ENCODE measurements at places on chromosomes 1 and 21. TPM values are rescaled to one million over a fixed set of nuclear protein-coding genes. Genes with fewer than 3 reads are reported as not detected.

Gene CTXND2
- not detected for total RNA-seq

Gene BRINP2
- 5.3 TPM for total RNA-seq

DNA sequence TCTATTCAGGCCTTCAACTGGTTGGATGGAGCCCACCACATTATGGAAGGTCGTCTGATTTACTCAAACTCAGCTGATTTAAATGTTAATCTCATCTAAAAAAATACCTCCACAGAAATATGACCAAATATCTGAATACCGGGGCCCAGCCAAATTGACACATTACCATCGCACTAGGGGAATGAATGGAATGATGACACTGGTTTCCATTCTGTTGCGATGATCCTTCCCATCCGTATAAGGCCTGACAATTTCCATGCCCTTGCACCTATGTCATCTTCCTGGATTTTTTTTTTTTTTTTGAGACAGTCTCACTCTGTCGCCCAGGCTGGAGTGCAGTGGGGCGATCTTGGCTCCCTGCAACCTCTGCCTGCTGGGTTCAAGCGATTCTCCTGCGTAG, 397.5 kb downstream of the KIF26B start:
- DNase-seq = no peak

GRCh38 chr1:109404838-109405237, 7.1 kb upstream of the SORT1 start:
- DNase-seq = no peak

- peak; percentile 67 for DNase-seq
Observed at GRCh38 chr1:11842154-11843041, 5.2 kb downstream of the NPPA start.

DNA sequence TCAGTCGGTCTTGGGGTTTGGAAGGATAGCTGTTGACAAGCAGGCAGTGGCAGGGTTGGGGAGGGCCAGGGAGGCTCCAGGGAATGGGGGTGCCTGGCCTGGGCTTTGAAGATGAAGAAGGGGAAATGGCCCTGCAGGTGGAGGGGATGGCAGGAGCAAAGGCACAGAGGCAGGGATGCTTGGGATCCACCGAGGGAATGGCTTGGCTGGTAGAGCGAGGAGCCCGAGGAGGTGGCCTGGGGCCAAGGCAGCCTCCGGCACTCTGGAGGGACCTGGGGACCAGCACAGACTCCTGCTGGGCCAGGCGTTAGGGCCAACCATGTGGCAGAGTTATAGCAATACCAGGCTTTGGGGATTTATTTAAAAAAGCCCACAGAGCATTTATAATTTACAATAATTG, 62.9 kb upstream of the EDN2 start:
- no peak for DNase-seq

GRCh38 chr1:110672001-110672752, 2.6 kb downstream of the KCNA3 start:
- no peak for DNase-seq

DNA sequence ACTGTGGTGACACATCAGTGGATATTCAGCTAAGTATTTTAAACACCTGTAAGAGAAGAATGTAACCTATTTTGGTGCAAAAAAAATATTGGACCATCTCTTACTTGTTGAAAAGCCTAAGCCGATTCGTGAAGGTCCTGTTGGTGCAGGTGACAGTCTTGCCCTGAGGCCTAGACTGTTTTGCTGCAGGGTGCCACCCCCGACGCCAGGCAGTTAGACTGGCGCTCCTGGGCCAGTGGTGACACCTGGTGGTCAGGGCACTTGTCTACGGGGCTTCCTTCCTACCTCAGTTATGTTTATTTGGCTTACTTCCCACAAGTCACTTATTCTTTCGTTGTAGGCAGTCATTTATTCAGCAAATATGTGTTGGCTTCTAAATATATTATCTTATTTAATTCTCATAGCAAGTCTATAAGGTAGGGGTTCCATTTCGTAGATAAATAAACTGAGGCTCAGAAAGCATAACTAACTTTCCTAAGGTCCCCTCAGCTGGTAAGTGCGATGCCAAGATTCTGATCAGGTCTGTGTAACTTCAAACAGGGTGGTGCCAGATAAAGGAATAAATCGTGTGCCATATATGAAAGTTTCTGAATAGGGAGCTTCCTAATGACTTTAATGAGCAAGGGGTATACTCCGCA, 1.9 kb downstream of the EEIG2 start:
- DNase-seq = peak; percentile 40

- DNase-seq = no peak
Observed at GRCh38 chr1:160346958-160347357, 3.8 kb downstream of the NCSTN start.

DNA sequence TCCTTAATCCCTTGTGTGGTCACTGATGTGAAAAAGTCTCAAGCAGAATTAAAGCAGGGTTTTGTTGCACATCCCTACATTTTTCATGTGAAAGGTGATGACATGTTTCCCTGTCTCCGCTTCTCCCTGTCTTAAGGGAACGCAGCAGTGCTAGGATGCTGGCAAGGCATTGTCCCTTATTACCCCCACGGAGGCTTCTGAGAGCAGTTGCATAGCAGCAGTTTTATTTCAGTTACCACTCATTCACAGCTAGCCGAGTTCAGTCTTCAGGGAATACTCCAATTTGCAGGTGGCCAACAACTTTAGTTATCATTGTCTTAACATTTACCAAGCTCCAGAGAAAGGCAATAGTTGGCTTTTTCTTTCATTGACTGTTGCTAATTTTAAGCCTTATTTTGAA, 89.1 kb downstream of the CLEC20A start:
- DNase-seq = no peak

GRCh38 chr1:156406251-156406650, 37.2 kb downstream of the RHBG start:
- DNase-seq = no peak

DNA sequence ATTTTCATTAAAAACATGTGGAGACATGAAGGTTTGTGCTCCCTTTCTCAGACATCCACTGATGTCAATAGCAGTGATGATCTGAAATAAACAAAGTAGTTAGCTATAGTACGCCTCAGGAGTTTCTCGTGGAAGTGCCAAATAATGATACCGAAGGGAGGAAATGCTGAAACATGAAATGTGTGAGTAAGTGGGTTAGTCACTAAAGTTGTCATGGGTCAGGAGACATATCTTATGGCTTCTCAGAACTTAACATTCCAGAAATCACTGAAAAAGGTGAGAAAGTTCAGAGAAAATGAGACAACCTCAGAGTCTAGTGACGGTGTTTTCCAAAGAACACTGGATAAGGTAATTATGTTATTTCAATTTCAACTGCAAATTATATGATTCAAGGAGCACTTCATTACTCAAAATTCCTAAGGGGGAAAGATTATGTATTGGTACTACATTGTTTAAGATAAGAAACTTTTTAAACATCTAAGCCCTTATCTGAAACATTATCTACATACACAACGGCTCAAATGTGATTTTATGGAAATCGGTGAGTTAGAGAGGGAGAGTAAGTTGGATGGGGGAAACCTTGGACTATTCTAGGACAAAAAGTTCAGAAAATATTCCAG, 20.6 kb downstream of the NIBAN1 start:
- peak; percentile 24 for DNase-seq

- no peak for DNase-seq
Observed at GRCh38 chr21:40140675-40141074, 273.4 kb downstream of the PCP4 start.

DNA sequence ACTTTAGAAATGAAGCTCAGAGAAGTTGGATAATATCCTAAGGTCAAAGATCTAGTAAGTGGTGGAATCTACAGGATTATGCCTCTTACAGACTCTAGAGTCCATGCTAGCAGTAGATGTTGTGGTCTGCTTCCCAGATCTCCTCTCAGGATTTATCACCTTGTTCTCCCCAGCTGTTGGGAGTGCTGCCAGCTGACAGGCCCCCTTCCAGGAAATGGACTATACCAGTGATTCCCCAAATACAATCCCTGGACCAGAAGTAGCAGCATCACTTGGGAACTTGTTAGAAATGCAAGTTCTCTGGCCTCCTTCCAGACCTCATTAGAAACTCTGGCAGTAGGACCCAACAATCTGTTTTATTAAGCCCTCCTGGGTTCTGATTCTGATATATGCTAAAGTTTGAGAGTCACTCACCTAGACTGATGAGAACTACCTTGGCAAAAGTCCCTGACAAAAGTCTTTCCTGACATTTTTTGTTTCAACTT, 24.5 kb upstream of the NTNG1 start:
- no peak for DNase-seq

DNA sequence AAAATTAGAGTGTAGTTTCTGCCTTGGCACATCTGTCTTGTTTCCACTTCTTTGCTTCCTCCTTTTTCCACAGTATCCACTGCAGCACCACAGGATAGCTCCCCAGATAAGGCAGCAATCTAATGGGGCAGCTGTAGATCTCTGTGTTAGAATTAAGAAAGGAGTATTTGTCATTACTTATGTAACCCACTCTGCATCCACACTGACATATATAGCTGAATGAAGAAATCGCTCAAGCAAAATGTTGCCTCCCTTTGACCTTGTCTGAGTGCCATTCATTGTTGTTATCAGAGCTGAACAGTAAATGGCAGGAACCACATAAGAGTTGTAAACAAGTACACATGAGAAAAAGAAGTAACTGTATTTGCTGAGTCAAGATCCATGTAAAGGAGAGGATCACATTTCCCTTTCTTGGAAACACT, 45.9 kb upstream of the DPH5 start:
- DNase-seq = no peak

DNA sequence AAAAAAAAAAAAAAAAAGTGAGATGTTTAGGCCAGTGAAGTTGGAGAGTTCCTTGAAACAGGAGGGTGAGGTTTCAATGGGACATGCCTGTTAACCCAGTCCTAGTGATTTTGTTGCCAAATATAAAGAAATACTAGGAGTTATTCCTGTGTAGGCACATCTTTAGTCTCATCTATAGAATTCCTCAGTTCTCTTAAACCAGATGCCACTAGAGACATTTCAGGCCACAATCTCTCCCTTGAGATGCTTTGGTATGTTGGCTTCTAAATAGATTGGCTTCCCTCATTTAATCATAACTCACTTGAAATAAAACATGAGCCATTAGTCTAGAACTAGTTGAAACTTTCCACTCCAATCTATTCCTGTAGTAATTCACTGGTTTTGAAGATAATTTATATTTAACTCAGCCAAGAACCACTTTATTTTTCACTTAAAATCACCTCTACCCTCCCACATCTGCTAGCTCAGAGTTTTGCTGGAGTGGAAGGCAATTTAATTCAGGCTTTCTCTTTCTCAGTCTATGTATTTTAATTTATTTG, 29.8 kb downstream of the GPR137B start:
- DNase-seq = no peak
